ENCODE measurements at places on chromosomes 1 and 21. TPM values are rescaled to one million over a fixed set of nuclear protein-coding genes. Genes with fewer than 3 reads are reported as not detected.

RPE65 gene
- total RNA-seq, result not detected

GSTM5 gene
- total RNA-seq, result not detected

ADORA1 gene
- total RNA-seq, result 7.1 TPM

NDC1 gene
- 28.2 TPM for total RNA-seq

OLIG2 gene
- 3.8 TPM for total RNA-seq

Data from A375 (cell line).